ENCODE measurements at places on chromosomes 12 and 14.

- H3K4me1 ChIP-seq, result peaks cover 3% of the 10 kb centered on the region
- DNase-seq, result no peak
- H3K4me3 ChIP-seq, result no peak overlapping the region
- H3K27ac ChIP-seq, result no peak overlapping the region
- H3K36me3 ChIP-seq, result no peaks in the 10 kb centered on the region
Observed at GRCh38 chr12:30531731-30532678, 163.7 kb downstream of the IPO8 start.

GRCh38 chr12:132467511-132467910, 22.4 kb upstream of the FBRSL1 start:
- no peak overlapping the region for H3K27ac ChIP-seq
- peaks cover 24% of the 10 kb centered on the region for H3K4me1 ChIP-seq
- no peak overlapping the region for H3K4me3 ChIP-seq
- no peaks in the 10 kb centered on the region for H3K36me3 ChIP-seq

DNA sequence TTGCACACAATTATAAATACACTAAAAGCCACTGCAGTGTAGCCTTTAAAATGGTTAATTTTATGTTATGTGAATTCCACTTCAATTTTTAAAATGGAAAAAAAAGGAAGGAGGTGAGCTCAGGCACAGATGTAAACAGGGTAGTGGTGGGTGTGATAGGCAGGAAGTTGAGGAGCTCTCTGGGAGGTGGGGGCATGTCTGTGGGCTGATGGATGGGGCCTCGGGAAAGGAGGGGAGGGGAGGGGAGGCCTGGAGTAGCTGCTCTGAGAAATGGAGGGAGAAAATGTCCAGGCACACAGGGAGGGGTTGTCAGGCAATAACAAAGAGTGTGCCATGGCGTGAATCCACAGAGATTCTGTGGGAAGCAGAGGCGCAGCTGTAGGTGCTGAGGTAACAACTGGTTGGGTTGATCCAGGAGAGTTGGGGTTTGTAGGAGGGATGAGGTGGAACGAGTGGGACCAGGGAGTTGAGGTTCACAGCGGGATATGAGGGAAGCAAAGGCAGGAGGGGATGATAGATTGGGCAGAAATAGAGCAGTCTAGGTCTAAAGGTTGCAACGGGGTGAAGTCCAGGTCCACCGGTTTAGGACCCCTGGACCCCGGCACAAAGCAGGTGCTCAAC, 57.2 kb downstream of the LTBP2 start:
- H3K4me3 ChIP-seq, result no peak overlapping the region
- H3K36me3 ChIP-seq, result peaks cover 2% of the 10 kb centered on the region
- H3K27me3 ChIP-seq, result no peaks in the 10 kb centered on the region

GRCh38 chr12:118921761-118922160, 59.6 kb upstream of the SRRM4 start:
- no peak overlapping the region for H3K4me3 ChIP-seq
- no peak overlapping the region for H3K27ac ChIP-seq
- H3K36me3 ChIP-seq, result no peaks in the 10 kb centered on the region
- no peaks in the 10 kb centered on the region for H3K4me1 ChIP-seq
- DNase-seq, result no peak

- H3K27ac ChIP-seq, result no peak overlapping the region
- no peaks in the 10 kb centered on the region for H3K27me3 ChIP-seq
- H3K4me3 ChIP-seq, result no peak overlapping the region
Observed at GRCh38 chr12:70415987-70416386, 49.9 kb downstream of the KCNMB4 start.

DNA sequence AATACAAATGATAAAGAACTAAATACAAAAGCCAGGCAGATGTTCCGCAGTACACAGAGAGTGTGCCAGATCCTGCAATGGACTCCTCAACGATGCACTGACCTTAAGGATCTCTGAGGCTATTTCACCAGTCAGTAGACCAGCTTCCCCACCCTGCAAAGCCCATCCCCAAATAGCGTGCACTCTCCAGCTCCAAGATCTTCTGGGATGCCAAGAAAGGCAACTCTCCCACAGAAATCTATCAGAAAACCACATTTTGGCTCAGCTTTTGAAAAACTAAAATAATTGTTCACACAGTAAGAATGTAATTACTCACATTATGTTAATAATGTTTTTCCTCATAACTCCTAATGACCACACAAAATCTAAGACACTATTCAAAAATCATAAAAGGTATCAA, 90.4 kb downstream of the PPP2R5E start:
- H3K27me3 ChIP-seq, result no peaks in the 10 kb centered on the region
- DNase-seq, result no peak
- peak overlapping the region; percentile 70 for H3K27ac ChIP-seq
- no peak overlapping the region for H3K4me3 ChIP-seq

- H3K27ac ChIP-seq, result no peak overlapping the region
- DNase-seq, result no peak
- no peak overlapping the region for H3K4me3 ChIP-seq
- H3K27me3 ChIP-seq, result peaks cover 17% of the 10 kb centered on the region
Observed at GRCh38 chr12:57011438-57012424, 4.6 kb downstream of the TAC3 start.

DNA sequence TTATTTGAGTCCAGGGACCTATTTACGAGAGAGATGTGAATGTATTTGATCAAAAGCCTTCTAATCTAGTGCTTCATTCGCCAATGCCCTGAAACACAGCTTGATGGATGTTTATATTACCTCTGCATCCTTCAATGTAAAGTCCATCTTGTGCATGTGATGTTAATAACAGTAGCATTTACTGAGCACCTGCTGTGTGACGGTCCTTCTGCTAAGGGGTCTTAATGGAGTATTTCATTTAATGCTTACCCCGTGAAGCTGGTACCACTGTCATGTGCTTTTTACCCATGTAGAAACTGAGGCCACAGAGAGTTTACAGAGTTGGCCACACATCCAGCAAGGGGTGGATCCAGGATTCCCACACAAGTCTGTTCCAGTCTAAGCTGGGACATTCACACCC, 237.3 kb downstream of the ADGRD1 start:
- H3K27ac ChIP-seq, result no peak overlapping the region
- no peaks in the 10 kb centered on the region for H3K4me1 ChIP-seq
- H3K36me3 ChIP-seq, result no peaks in the 10 kb centered on the region
- no peak for DNase-seq
- no peaks in the 10 kb centered on the region for H3K27me3 ChIP-seq

DNA sequence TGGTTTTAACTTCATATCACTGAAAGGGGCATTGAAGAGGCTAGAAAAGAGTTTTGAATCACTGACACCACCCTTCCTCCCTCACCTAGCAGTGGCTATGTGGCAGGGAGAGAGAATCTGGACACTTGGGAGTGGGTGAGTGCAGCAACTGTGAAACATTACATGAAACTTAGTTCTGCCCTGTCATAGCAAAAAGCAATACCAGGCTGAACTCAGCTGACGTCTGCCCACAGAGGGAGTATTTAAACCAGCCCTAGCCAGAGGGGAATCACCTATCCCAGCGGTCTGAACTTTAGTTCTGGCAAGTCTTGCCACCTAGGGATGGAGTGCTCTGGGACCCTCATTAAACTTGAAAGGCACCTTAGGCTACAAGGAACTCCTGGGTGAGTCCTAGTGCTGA, 20.7 kb upstream of the UNC79 start:
- H3K27ac ChIP-seq, result no peak overlapping the region
- H3K36me3 ChIP-seq, result no peaks in the 10 kb centered on the region
- no peak for DNase-seq
- H3K4me1 ChIP-seq, result no peaks in the 10 kb centered on the region

DNA sequence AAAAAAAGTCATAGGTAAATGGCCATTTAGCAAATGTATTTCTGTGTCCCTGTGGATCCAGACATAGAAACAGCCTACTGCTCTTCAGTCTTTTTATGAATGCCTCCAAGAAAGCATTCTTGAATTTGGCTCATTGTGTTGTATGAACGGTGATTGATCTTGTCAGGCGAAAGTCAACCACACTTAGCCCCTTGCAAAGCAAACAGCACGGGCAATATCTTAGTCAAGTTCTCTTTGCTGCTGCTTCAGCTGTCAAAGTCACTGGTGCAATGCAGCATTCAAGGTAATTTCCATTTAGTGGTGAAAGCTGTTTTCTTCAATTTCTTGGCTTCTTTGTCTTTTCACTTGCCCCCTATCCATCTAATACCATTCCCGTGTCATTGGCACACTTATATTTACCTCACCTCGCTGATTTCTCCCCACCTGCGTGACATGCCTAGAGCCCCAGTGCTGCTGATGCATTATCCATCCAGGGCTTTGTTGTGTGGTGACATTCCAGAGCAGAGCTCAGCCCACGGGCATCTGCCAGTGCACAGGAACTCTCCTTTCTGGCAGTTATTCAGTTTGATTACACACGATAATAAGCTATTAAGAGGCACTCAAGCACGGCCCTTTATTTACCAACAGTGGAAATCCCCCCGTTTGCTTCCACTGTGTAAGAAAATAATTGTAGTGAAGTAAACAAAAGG, 362.3 kb upstream of the NOVA1 start:
- H3K27ac ChIP-seq, result no peak overlapping the region
- H3K4me1 ChIP-seq, result no peaks in the 10 kb centered on the region
- H3K36me3 ChIP-seq, result no peaks in the 10 kb centered on the region

DNA sequence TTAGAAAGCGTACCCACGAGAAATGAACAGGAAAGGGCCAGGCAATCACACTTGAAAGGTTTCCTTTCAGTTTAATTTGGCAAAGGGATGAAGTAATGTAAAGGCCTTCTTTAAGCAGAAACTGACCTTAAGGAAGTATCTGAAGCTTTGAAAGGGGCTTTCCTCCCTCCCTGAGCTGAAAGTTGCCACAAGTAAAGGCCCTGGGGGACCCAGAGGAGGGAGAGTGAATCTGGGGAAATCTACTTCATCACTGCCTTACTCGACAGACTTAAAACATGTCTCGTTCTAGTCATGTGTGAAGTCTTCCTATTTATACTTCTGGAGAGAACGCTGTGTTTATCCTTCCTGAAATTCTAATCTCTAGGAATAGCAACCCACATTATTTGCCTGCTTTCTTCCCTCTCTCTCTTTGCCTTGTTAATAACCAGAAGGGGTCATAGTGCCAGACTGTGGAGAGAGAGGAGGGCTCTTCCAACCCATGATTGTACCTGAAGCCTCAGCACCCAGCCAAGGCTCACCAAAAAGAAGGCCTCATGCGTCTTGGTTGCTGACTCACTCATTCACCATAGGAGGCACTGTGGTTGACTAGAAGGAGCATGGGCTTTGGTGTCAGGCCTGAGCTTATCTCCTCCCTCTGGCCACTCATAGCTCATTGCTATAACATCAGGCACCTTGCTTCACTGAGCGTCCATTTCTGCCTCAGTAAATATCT, 10.2 kb upstream of the GPX2 start:
- H3K27me3 ChIP-seq, result no peaks in the 10 kb centered on the region
- H3K4me1 ChIP-seq, result no peaks in the 10 kb centered on the region
- H3K36me3 ChIP-seq, result peaks cover 2% of the 10 kb centered on the region
- H3K27ac ChIP-seq, result peak overlapping the region; percentile 27
- DNase-seq, result no peak
- no peak overlapping the region for H3K4me3 ChIP-seq

- H3K4me1 ChIP-seq, result peaks cover 31% of the 10 kb centered on the region
- H3K4me3 ChIP-seq, result no peak overlapping the region
- no peak for DNase-seq
- H3K27me3 ChIP-seq, result no peaks in the 10 kb centered on the region
- no peaks in the 10 kb centered on the region for H3K36me3 ChIP-seq
Observed at GRCh38 chr14:72519543-72519942, 374.4 kb downstream of the DPF3 start.

DNA sequence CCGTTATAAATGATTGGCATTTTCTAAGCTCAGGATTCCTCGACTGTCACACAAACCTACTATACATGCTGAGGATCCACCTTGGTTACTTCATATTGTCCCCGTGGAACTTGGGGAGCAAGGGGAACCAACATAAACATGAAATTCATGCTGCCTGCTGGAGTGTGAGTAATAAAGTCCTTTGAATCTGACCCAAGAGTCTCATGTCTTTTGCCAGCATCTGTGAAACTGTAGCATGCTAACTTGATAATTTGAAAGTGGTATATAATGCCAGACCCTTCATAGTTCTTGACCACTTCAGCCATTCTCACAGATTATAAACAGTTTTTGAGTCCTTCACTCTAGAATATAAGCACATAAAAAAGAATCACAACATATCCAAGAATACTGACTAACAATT, 17.1 kb downstream of the SLC35F4 start:
- H3K36me3 ChIP-seq, result no peaks in the 10 kb centered on the region
- no peaks in the 10 kb centered on the region for H3K27me3 ChIP-seq
- no peak overlapping the region for H3K27ac ChIP-seq
- no peaks in the 10 kb centered on the region for H3K4me1 ChIP-seq
- no peak for DNase-seq

- peaks cover 2% of the 10 kb centered on the region for H3K27me3 ChIP-seq
- no peaks in the 10 kb centered on the region for H3K4me1 ChIP-seq
- H3K27ac ChIP-seq, result no peak overlapping the region
- no peak overlapping the region for H3K4me3 ChIP-seq
Observed at GRCh38 chr12:29763301-29763683, 20.4 kb downstream of the TMTC1 start.

DNA sequence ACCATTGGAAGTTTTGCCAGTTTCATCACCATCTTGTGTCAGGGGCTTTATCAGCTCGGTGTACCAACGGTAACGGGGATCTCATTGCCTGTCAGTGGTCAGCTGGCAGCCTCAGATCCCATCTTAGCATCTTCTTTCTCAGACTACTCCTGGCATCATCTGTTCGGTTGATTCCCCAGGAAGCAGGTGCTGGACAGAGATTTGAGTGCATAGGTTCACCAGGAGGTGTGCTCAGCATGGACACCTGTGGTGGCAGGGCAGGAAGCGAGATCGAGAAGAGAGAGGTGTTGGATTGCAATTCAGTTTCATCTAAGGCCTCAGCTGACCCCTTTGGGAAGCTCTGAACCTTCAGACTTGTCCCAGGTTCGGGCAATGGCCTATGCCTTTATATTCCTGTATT, 76.0 kb downstream of the C12orf75 start:
- H3K36me3 ChIP-seq, result no peaks in the 10 kb centered on the region
- no peak overlapping the region for H3K4me3 ChIP-seq
- DNase-seq, result no peak

DNA sequence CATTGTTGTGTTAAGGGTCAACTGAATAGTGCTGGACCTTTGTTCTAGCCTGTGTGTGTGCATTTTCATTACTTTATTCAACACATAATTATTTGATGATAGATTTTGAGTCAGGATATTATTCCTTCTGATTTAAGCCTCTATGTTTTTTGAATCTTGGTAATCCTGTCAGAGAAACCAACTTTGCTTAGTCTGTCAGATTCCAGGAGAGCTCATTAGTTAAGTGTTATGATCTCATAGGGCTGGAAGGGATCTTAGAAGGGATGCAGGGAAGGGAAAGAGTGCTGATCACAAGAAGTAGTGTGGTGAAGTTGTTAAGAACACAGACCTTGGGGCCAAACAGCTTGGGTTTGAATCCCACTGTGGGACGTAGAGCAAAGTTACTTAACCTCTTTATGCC, 52.9 kb downstream of the SCN8A start:
- DNase-seq, result no peak
- no peak overlapping the region for H3K4me3 ChIP-seq
- no peaks in the 10 kb centered on the region for H3K27me3 ChIP-seq
- H3K27ac ChIP-seq, result no peak overlapping the region

DNA sequence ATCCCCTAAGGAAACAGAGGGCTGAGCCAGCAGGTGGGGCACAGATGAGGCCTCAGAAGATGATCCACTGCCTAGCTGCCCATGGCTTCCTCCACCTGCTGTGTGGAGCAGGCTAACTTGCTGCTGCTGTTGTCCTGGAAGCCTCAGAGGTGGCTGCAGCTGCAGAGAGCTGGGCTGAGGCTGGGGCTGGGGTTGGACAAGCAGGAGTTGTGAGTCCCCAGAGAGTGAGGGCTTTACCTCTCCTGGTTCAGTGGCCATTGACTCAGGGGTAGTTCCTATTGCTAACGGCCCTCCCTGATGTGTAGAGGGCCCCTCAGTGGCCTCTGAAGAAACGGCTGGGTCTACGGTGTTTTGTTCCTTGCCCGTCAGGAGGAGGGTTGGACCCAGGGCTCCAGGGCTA, 13.7 kb upstream of the PRKAG1 start:
- H3K27ac ChIP-seq, result no peak overlapping the region
- H3K27me3 ChIP-seq, result no peaks in the 10 kb centered on the region
- peaks cover 69% of the 10 kb centered on the region for H3K36me3 ChIP-seq
- no peak overlapping the region for H3K4me3 ChIP-seq
- no peak for DNase-seq
- no peaks in the 10 kb centered on the region for H3K4me1 ChIP-seq

Data from lung (tissue), 17 donors.